ENCODE measurements at places on chromosomes 5 and 9. TPM values are rescaled to one million over a fixed set of nuclear protein-coding genes. Genes with fewer than 3 reads are reported as not detected.

DNA sequence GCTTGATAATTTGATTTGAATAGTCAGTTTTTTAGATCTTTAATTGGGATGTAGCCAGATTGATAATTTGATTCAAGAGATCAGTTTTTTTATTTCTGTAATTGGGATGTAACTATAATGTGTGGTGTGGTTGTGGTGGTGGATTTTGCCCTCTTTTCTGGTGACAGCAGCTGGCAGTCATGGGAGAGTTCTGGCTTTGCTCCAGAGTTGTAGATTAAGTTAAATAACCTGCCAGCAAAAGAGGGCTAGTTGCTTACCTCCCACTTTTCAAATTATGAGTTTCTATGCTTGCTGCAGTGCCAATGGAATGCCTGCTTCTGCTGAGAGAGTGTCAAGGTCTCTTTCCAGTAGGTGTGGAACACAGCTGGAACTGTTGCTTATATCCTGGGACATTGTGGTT, 315.1 kb downstream of the CCDC171 start:
- DNase-seq: no peak

- DNase-seq: no peak
These were observed 64.7 kb upstream of the SELENOP start for GRCh38 chr5:42876375-42876844.

GRCh38 chr5:107636555-107636954, 34.2 kb downstream of the EFNA5 start:
- no peak for DNase-seq

GRCh38 chr5:137631453-137631852, 104.4 kb downstream of the KLHL3 start:
- DNase-seq: no peak

DNA sequence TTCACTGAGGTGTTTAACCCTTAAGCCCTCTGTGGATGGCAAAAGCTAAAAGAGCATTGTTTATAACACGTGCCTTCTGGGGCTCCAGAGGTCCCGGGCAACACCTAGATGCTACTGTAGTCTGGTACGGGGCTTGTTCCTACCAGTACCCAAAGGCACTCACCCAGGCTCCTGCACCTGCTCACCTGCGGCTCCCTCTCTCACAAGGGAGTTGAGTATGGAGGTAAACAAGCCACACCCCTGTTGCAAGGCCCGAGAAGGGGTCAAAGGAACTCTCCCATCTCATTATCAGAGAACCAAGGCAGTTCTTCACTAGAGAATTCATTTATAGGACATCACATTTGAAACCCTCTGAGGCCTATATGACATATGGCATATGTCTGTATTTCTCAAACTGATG, 53.4 kb upstream of the IL6ST start:
- no peak for DNase-seq

DNA sequence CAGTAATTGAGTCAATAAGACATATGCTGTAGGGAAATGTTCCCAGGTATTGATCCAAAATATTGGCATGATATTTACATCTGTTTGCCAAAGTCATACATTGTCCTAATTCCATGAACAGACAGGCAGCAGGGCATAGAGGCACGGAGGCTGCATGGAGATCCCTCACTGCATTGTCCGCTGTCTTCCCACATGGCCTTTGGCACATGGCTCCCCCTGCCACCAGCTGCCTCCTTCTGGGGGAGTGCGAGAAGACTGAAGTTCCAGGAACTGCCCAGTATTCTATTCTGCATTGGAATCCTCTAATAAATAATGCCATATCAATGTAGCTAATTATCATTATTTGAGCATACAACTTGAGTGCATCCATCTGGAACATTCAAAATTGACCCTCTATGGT, 269.0 kb downstream of the FBXL7 start:
- no peak for DNase-seq

GRCh38 chr5:72733810-72734209, 82.7 kb upstream of the TNPO1 start:
- DNase-seq: no peak

- no peak for DNase-seq
These were observed 320.2 kb downstream of the MED10 start for GRCh38 chr5:6058055-6058715.

GRCh38 chr5:178117923-178118701, 4.8 kb downstream of the N4BP3 start:
- no peak for DNase-seq

Gene LRRC19
- total RNA-seq: not detected

Gene CBY3
- not detected for total RNA-seq

Gene CCDC187
- not detected for total RNA-seq

All from esophagus squamous epithelium (tissue), 5 donors.